Dermis blood vessel endothelial cell (primary cell): ENCODE measurements at places on chromosomes 7 and 10.

DNA sequence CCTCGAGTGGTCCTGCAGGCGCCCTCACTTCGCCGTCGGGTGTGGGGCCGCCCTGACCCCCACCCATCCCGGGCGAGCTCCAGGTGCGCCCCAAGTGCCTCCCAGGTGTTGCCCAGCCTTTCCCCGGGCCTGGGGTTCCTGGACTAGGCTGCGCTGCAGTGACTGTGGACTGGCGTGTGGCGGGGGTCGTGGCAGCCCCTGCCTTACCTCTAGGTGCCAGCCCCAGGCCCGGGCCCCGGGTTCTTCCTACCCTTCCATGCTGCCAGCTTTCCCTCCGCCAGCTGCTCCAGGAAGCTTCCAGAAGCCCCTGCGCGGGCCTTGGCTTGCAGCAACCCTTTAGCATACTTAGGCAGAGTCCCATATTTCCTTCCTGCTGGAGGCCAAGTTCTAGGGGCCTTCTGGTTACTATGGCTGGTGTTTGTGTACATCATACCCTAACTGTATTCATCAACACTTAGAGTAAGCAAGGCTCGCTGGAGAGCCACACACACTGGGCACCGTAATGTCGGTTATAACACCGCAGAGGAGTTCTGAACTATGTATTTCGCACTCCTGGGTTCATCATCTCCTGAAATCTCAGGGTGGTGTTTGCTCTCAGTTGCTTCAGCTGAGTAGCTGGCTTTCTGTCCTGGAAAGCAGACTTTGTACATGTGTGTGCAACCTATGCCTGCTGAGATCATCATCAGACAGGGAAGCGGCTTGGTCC lies 471 bp downstream of the MGMT start:
- DNase-seq: peak; percentile 54

DNA sequence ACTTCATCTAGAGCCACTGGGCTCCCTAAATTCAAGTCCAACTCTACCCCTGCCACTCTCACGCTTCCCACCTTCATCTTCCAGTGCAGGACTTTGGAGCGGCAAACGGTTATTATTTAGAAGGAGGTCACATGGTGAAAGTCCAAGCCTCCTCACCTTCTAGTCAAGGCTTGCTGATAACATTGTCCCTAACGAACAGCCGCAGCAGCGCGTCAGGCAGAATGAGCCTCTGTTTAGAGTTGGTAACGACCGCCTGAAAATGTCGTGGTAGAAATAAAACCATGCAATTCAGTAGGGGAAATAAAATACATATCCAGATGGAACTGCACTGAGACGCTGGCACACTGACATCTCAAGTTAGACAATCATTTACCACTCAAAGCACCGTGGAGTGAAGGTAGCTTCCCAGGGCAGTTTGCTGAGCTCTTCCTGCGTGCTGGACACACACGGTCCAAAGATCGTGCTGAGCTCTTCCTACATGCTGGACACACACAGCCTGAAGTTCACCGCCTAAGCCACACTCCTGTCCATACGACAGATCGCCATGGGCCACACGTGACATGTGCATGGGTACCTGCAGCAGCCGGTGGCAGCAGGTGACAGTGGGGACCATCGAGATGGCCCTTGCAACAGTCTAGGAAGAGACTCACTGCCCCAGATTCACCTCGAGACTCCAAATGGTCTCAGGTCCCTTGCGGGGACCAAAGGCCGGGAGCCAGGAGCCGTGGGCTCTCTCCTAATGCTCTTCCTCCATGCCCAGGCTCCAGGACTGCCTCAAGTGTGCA lies 323.5 kb downstream of the PTPRN2 start:
- DNase-seq: no peak

GRCh38 chr10:116669832-116670644 lies 49.3 kb downstream of the PNLIPRP2 start:
- no peak for DNase-seq

DNA sequence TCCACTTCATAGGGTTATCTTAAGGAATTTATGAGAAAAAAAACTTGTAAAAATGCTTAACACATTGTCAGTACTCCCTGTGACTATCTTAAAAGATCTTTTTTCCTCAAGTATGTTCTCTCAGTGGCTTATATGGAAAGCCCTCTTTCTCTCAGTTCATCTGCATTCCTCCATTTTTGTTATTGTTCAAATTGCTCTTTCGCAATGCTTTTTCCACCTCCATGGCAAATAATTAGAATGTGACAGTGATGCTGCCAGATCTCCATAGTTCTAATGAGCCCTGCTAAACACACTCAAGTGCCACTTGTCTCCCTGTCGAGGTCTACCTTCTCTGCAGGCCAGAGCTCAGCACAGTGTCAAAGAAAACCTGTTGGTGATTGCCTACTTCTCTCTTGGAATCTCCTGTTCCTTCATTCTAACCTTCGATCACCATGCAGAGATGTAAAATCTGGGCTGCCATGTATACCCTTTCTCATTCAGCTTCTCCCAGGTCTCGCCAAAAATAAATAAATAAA lies 37.2 kb upstream of the ABCB5 start:
- no peak for DNase-seq

GRCh38 chr10:78529262-78529661 lies 495.6 kb downstream of the RPS24 start:
- DNase-seq: no peak

DNA sequence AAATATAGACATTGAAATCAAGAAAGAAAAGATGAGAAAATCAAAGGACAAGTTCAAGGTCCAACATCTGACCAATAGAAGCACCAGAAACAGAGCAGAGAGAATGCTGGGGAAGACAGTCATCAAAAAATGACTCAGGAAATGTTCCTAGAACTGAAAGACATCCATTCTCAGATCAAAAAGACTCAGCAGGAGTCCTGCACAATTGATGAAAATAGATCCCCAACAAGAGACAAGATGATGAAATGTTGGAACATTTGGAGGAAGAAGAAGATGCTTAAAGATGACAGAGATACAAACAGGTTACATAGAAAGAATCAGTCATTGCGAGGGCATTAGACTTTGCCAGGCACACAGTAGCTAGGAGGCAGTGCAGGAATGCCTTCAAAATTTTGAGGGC lies 30.0 kb upstream of the EIF5AL1 start:
- no peak for DNase-seq

DNA sequence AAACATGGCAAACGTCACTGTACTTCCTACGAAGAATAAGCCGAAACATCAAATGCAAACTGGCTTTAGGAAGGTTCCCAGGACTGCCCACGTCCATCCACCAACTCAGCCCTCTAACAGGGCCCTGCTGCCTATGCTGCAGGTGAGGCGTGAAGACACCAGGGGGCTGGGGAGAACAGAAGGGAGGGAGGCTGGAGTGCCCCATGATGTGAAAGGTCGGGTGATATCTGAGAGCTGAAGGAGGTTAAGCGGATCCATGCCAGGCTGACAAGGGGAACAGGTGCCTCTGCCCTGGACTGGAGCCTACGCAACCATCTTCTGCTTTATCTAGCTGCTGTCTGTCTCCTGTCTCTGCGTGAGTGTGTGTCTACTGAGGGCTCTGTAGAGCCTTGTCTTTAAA lies 40.2 kb upstream of the ATP6V0A4 start:
- DNase-seq: peak; percentile 14

DNA sequence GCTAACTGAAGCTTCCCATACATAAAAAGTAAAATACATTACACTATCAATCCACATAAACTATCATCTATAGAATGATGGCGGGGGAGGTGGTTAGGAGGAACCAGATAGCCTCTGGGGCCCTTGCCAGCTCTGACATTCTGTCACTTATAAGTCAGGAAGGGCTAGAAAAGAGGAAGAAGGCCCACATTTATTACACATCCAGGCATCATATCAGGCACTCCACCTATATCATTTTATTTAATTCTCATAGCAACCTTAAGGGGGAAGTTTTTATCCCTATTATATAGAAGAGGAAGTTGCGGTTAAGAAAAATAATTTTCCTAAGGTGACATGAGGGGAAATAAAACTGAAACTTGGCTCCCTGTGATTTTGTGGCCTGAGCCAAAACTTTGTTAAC lies 29.9 kb downstream of the HEPACAM2 start:
- no peak for DNase-seq

GRCh38 chr10:30534465-30535144 lies 94.9 kb downstream of the LYZL2 start:
- peak; percentile 90 for DNase-seq

GRCh38 chr7:54690050-54690443 lies 69.0 kb downstream of the SEC61G start:
- DNase-seq: no peak

GRCh38 chr10:5467207-5467535 lies 32.2 kb downstream of the CALML5 start:
- no peak for DNase-seq

DNA sequence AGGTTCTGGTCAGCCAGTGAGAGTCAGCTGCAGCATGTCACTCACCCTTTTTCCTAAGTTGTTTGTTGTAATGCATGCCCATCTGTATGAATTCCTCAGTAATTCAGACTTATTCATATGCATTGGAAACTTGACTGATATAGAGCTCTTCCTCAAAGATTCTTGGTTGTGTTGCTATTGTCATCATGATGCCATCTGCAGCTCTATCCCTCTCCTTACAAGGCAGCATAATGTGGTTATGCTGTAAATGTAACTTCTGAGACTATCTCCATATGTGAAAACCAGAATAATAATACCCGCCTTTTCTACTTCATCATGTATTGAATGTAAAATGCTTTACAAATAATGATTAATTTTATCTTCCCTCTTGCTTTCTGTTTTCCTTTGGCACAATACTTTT lies 252.6 kb upstream of the MTPN start:
- no peak for DNase-seq

DNA sequence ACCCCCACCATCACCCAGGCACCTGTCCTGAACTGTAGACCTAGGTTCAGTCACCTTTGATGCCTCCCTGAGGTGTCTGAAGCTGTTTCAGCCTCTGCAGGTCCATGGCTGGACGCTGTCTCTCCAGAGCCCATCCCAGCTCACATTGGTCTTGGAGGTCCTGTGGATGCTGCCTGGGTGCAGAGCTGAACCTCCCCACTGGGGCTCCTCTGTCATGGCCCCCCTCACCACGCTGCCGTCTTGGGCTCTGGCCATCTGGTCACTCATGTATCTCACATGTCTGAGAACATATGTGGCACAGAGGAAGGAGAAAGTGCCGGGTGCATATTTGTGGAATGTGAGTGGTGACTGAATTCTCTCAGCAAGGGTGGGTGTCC lies 108.9 kb downstream of the NKX6-2 start:
- no peak for DNase-seq

DNA sequence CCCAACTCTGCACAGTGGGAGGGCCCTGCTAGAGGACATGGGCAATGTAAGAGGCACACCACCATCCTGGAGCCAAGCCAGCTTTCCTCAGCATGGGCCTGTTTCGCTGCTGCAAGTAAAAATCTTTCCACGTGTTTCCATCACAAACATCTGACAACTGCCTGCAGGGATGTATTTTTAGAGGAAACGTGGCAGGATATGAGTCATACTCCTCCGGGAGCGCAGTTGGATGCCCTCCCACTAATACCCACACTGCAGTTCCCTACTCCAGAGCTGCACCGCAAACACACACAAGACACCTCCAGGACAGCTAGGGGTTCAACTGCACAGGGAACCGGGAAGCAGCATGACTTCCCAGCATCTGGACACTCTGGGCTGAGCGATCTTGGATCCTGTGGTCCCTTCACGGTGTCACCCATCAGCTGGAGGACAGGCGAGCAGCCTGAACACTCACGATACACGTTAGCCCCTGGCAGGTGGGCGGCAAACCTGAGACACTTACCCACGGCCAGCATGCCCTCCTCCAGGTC lies 26.1 kb downstream of the PLAC9 start:
- peak; percentile 97 for DNase-seq

DNA sequence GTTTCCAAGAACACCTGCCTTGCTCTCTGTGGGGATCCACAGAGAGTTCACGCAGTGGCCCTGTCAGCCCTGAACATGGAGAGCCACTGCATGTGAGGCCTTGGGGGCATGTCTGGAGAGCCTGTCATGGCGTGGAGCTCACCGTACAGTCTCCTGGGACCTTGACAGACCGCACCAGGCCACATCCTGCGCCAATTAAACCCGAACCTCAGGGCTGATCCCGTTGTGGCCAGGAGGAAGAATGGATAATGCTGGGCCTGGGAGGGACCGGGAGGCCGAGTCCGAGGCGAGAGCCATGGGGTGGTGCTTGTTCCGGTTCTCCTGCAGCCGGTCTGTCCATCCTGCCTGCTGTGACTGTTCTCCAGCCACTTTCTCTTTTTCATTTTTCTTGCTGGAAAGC lies 68.7 kb downstream of the DNAJB6 start:
- no peak for DNase-seq

- peak; percentile 53 for DNase-seq
These were observed 273.9 kb upstream of the ZNF32 start for GRCh38 chr10:43922335-43923280.

- DNase-seq: peak; percentile 83
These were observed 671 bp upstream of the PAXIP1 start for GRCh38 chr7:155003376-155004214.

DNA sequence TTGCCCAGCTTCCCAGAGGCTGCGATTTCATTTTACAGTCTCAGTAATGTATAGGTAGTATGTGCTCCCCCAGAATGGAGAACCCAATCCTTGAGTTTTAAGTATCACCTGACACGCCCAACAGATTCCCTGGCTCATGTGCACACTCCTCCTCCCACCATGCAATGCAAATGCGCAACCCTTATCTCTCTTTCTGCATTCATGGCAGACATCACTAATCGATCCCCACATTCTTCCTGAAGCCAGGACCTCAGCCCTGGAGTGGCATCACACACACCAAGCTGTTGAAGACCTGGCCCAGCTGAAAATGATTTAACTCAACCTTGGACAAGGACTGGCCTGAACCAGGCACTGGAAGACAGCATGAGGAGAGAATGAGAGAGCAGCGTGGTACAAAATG lies 68.4 kb downstream of the ZRANB1 start:
- no peak for DNase-seq
